H7 (cell line): ENCODE measurements at places on chromosomes 4 and X. TPM values are rescaled to one million over a fixed set of nuclear protein-coding genes. Genes with fewer than 3 reads are reported as not detected.
A peak's percentile ranks its signal among the peaks of the same experiment; 100 is the strongest.

HS6ST2 gene
- total RNA-seq, result 6.8 and 9.3 TPM in 2 replicates

PHF8 gene
- total RNA-seq, result 17.7 and 24.3 TPM in 2 replicates

MAGEB6B gene
- not detected in 2 replicates for total RNA-seq

RAB33A gene
- total RNA-seq, result 0.81 TPM in 1 of 2 replicates, not detected in the other

GRCh38 chr4:26023203-26023972 is 109.4 kb downstream of the SMIM20 start:
- DNase-seq, result no peak

FHL1 gene
- 11.4 and 12.4 TPM in 2 replicates for total RNA-seq

ITM2A gene
- total RNA-seq, result 25.4 and 27.2 TPM in 2 replicates

GRCh38 chr4:80007745-80008149 is 65.3 kb downstream of the ANTXR2 start:
- no peak for DNase-seq

GRCh38 chr4:113633467-113633866 is 128.1 kb downstream of the CAMK2D start:
- DNase-seq, result no peak

GRCh38 chr4:47669946-47670345 is 167.9 kb downstream of the CORIN start:
- no peak for DNase-seq

TGIF2LX gene
- total RNA-seq, result not detected in 2 replicates

DNA sequence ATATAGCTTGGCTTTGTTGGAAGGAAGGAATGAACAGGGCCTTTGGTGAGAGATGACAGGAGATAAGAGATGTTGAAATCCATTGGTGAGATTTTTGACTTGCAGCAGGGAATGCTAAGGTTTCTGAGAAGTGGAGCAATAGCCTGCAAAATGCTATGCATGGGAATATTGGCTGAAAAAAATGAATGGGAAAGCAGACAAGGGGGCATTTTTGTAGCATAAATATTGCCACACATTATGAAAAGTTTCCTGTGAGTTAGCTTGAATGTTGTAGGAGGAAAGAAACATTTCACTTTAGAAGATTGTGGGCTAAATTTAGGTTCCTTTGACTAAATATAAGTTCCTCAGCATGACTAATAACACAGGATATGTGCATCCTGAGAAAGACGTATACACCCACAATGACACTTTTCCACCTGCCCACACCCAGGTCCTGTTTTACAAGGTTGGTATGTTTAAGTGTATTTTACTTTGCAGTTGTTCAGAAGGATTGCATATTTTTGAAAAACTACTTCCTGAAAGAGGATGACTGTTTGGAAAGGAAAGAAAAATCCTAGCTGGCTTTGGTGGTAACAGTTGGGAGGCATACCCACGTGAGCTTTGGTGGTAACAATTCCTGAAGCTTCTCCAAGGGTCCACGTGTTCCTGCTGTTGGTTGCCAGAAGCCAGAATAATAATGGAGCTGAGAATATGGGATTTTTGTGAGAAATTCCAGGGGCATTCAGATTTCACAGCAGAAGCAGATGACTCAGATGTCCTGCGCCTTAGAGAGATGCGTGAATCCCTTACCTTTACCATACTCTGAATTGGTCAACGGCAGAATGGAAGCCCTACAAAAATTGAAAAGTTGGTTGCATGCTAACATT is 28.5 kb downstream of the PHEX start:
- no peak for DNase-seq

- DNase-seq, result no peak
Measured at GRCh38 chr4:110781944-110782343, 159.1 kb upstream of the PITX2 start.

ARMCX4 gene
- 2.1 and 7.5 TPM in 2 replicates for total RNA-seq

DNA sequence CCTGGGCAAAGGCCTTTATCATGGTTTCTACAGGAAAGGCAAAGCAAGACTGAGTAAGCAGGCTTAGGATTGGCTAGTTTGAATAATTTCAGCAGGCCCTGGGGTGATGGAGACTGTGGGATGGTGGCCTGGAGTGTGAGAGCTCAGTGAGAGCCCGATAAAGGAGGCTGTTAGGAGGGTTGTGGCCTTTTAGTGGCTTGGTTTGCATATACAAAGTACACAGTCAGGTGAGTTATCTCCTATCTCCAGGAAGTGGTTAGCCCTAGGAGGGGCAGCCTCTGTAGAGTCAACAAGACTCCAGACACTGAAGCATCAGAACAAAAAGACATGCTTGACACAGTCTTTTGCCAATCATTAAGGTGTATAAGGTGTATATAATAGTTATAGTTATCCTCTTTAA is 157.2 kb downstream of the CFAP299 start:
- no peak for DNase-seq

KIF4A gene
- total RNA-seq, result 25.7 and 36.0 TPM in 2 replicates

DNA sequence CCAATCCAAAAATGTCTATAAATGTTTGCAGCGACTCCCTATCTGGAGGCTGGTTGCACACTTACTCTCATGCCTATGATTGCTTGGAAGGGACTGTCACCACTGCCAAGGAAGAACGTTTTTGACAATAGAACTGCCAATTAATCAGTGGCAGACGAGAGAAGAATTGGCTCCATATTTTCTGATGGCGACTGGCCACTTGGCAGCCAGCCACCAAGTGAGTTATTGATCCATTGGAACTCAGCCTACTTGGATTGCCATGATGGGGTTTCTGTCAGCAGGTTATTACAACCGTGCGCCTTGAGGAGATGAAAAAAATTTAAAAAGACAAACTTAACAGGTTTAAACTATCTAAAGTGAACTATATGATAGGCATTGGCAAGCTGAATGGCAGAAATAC is 47.4 kb downstream of the LINC00632 start:
- DNase-seq, result no peak

- DNase-seq, result no peak
Measured at GRCh38 chr4:63169836-63170235, 1239.4 kb downstream of the TECRL start.

GRCh38 chr4:100469555-100469954 is 48.3 kb downstream of the EMCN start:
- DNase-seq, result no peak

DNA sequence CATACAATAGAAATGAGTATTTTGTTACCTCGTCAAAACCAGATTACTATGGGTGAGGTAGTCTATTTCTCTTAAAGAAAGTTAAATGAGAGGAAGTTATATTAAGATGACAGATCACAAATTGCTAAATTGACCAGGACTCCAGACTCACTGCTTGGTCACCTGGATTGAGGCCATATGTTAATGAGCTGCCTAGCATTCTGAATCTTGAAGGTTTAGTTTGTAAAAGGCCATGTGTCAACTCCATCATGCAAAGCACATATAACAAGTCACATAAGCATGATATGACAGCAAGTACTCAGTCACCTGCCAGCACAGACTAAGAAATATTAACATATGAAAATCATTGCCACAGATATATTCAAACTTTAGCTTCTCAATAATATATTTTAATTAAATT is 72.6 kb downstream of the EPHA5 start:
- DNase-seq, result no peak

GRCh38 chr4:15148199-15148598 is 145.9 kb downstream of the CPEB2 start:
- DNase-seq, result no peak

- no peak for DNase-seq
Measured at GRCh38 chrX:334331-334891, 15.8 kb upstream of the GTPBP6 start.

GRCh38 chrX:129678614-129679195 is 23.9 kb upstream of the APLN start:
- DNase-seq, result no peak

GRCh38 chr4:136893573-136893972 is 638.7 kb downstream of the PCDH18 start:
- no peak for DNase-seq

DNA sequence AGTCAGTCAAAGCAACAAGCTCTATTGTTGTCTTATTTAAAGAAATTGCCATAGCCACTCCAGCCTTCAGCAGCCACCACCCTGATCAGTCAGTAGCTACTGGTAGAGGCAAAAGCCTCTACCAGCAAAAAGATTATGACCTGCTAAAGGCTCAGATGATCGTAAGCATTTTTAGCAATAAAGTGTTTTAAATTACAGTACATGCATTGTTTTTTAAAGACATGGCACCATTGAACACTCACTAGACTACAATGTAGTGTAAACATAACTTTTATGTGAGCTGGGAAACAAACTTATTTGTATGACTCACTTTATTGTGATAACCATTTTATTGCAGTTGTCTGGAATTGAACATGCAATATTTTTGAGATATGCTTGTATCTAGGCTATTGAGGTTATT is 32.3 kb upstream of the DYNLT3 start:
- no peak for DNase-seq

GRCh38 chr4:110467400-110467799 is 8.6 kb upstream of the ENPEP start:
- no peak for DNase-seq

GRCh38 chr4:150145090-150145945 is 67.1 kb downstream of the DCLK2 start:
- DNase-seq, result peak; percentile 23

SUV39H1 gene
- total RNA-seq, result 19.6 and 20.4 TPM in 2 replicates

- DNase-seq, result no peak
Measured at GRCh38 chr4:3655485-3655884, 110.7 kb upstream of the ADRA2C start.

DNA sequence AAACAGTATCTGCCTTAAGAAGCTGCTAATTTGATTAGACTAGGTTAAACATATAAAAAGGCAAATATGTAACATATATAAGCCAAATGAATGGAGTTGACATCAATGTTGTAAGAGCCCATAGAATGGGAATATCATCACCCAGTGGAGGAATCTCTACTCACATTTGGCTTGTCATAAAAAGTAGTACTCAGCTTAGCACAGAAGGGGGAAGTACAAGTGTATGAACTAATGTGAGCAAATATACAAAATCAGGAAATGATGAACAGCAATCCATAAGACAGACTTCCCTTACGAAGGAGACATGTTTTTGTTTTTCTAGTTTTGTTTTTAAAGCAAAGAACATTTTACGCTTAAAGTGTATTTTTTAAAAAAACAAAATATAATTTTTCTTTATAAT is 74.9 kb downstream of the MAB21L2 start:
- no peak for DNase-seq

ADH7 gene
- not detected in 2 replicates for total RNA-seq

ZNF185 gene
- total RNA-seq, result 7.0 and 7.8 TPM in 2 replicates

DNA sequence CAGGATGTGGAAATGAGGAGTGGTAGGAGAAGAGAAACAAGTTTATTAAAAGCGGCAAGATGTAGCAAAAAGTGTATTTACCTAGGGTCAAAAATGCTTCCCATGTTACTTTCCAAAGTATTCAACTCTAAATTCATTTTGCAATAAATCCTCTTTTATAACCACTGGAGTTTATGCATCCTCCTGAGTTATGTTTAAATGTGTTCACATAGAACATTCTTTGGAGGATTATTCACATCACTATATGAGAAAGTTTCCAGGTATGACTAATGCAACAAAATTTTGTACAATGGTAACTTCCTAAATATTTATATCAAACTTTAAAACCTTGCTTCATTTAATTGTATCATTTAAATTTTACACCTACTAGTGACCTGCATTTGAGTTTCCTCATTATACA is 870.6 kb upstream of the SLIT2 start:
- no peak for DNase-seq

DNA sequence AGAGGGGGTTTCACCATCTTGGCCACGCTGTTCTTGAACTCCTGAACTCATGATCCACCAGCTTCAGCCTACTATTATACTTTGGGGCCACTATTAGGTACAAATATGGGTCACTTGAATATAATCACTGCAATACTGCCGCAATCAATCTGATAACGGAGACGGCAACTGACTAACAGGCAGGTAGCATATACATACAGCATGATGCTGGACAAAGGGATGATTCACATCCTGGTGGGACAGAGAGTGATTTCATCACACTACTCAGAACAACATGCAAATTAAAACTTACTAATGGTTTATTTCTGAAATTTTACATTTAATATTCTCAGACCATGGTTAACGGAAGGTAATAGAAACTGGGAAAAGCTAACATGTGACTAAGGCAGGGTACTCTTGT is 10.9 kb downstream of the LRBA start:
- DNase-seq, result no peak

PCDH19 gene
- total RNA-seq, result 1.1 and 2.4 TPM in 2 replicates

VCX gene
- total RNA-seq, result not detected in 2 replicates
